Cortex of kidney (tissue), 1 donor: ENCODE measurements at places on chromosomes 7 and 10.
A peak's percentile ranks its signal among the peaks of the same experiment; 100 is the strongest.

- DNase-seq: no peak
Observed at GRCh38 chr10:25701652-25702051, 232.4 kb upstream of the MYO3A start.

GRCh38 chr10:80485946-80486764 is 32.0 kb downstream of the TSPAN14 start:
- DNase-seq: no peak

DNA sequence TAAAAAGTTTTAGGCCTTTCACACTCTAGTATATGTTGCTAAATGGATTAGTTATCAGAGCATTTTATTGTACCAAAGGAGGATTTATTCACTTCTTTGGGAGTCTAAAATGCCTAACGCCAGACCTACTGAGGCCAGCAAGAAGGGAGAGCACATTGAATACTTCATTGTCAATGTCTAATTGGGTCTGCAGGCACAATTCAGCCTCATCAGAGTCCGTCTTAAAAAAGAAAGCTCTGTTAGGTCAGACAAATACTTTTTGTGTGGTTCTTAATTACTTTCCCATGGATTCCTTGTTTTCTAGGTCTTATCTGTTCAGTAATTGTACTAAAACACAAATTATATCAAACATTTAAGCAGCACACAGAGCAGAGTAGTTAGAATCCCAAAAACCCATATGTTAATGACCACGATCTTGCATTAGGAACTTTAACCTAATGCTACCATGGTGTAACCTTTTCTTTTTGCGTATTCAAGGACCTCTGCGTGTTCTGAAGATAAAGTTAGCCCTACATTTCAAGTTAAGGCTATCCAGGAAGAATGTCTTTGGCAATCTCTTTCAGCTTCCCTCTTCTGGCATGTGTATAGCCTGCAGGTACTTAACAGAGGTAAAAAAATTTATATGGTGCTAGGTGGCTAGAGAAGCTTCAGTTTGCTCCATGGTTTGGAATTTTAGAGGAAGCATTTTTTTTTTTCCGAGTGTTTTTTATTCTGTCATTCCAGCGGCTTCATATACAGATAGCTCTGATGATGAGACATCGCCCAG is 45.7 kb upstream of the STRIP2 start:
- no peak for DNase-seq

- DNase-seq: no peak
Observed at GRCh38 chr7:21611129-21611528, 68.3 kb downstream of the DNAH11 start.

DNA sequence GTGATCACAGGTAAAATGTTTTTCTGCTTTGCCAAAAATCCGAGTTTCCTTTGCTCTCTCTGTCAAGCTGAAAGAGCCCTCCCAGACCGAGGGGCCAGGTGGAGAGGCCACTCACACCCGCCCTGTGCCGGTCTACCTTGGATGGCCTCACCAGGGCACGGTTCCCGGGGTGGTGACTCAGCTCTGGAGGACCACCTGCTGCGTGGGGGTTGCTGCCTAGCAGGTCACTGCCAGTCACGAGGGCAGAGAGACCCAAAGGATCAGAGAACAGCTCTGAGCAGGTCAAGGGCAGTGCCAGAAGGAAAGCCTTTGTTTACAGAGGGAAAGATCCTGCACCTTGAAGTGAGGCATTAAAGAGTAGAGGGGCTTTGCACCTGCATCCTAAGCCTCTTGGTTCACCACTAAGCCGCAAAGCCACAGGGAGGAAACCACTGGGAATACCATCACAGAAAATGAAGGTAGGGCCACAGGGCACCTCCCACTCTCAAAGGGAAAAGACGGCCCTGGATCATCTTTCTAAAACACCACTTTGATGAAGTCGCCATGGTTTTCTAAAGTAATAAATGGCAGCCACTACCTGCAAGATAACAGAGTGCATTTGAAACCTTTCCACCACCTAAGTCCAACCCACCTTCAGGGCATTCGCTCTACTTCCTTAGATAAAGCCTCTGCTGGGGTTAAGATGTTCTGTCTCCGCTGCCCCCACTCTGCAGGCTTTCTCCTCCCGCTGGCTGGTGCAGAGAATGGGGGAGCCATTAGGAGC is 160.3 kb upstream of the KLF14 start:
- peak; percentile 54 for DNase-seq

GRCh38 chr10:83517456-83517855 is 621.9 kb upstream of the GHITM start:
- no peak for DNase-seq

DNA sequence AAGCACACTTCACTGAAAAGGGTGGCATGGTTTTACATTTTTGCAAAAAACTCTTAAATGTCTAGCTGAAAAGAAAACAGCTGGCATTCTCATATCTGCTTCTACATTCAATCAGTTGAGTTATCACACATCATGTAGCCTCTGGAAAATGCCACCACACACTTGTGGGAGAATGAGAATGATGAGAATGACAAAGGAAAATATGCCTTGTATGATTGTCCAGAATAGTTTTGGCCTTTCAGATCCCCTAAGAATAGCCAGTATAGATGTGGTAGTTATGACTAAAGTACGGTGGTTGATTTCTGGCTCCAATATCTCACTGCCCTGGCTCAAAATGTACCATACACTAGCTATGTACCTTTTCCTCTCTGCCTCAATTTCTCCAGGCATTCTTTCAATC is 30.2 kb upstream of the FRMD4A start:
- no peak for DNase-seq

- DNase-seq: no peak
Observed at GRCh38 chr7:92925876-92926696, 89.7 kb upstream of the CDK6 start.
